ENCODE measurements at places on chromosomes 2 and 18.

- peak; percentile 37 for DNase-seq
Measured at GRCh38 chr2:229346816-229347540, 75.9 kb upstream of the PID1 start.

- no peak for DNase-seq
Measured at GRCh38 chr2:134348760-134349159, 94.9 kb downstream of the MGAT5 start.

DNA sequence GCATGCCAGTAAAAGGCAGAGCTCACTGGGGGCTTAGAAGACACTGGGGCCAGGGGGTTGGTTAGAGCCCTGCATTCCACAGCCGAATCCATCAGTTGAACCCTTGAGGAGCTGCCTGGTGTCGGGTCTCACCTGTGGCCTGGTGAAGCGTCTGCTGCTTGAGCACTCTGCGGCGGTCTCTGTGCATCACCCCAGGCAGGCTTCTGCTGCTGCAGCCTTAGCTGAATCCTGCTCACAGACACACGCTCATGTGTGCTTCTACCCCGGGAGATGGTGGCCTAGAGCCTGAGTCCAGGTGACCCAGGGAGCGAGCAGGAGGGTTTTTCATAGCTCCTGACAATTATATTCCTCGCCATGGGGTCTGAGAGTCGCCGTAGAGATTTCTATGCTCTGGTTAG lies 192.1 kb downstream of the MGAT5 start:
- no peak for DNase-seq

GRCh38 chr2:218710687-218711549 lies at the start of gene TTLL4:
Gene TTLL4 (plus strand): TSS chr2:218710835. CDS start chr2:218737677, 26,842 bp downstream.
- peak; percentile 95 for DNase-seq

- DNase-seq: no peak
Measured at GRCh38 chr2:184413671-184414229, 184.6 kb upstream of the ZNF804A start.

Data from AG10803 (cell line).